ENCODE measurements at places on chromosomes 13 and 19.

DNA sequence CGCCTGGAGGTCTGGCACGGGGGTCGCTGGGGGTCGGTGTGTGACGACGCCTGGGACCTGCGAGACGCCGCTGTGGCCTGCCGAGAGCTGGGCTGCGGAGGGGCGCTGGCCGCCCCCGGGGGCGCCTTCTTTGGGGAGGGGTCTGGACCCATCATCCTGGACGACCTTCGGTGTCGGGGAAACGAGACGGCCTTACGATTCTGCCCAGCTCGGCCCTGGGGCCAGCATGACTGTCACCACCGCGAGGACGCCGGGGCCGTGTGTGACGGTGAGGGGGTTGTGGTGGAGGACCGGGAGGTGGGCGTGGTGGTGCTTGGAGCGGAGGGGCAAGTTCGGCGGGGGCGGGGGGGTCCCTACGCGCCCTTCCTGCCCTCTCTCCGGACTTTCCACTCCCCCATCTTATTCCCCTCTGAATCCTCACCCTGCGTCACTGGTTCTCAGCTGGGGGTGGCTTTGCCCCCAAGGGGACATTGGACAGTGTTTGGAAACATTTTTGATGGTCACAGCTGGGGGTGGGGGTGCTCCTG is 5.5 kb downstream of the SSC5D start:
- DNase-seq, result no peak

DNA sequence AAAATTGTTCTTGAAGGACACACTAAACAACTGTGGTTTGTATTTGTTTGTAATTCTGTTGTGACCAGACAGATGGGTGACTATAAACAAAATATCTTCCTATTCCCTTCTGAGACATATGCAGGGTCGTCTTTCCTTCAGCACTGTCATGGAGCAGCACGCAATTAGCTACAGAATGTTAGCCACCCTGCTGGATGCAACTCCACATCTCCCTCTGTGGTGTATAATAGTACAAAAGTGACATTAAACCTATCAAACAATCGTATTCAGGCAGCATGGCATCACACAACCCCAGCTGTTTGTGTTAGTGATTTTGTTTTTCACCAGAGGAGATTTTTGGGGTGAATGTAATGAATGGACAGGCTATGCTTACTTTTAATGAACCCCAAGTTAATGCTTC is 146.2 kb downstream of the GPC6 start:
- no peak for DNase-seq

GRCh38 chr19:16342002-16342715 is 17.5 kb downstream of the KLF2 start:
- DNase-seq, result no peak

DNA sequence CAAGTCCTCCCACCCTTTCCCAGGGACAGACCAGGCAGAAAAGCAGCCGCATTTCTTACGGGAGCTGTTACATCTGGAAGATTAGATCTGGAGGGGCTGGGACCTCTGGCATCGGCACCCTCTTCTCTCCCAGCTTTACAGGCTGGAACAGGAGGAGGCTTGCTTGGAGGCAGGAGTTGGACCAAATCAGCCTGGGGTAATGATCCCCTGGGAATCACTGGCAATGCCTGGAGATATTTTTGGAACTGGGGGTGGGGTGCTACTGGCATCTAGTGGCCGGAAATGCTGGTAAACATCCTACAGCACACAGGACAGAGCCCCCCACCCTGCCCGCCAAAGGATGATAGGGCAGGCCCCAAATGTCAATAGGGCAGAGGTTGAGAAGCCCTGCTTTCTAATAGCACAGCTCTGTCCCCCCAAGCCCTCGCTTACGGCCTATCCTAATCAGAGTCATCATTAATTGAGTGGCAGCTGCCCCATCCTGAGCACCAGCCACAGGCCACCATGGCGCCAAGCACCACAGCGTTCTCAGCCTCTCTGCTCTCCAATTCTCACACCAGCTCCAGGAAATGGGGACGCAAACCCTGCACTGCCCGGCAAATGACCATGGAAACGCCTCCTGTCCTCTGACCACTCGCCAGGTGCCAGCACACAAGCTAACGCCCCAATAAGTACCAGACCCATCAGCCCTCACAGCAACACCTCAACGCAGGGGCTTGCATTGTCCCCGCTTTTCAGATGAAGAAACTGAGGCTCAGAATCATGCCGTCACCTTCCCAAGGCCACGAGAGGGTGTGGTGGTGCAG is 20.6 kb downstream of the LRRC4B start:
- DNase-seq, result no peak

DNA sequence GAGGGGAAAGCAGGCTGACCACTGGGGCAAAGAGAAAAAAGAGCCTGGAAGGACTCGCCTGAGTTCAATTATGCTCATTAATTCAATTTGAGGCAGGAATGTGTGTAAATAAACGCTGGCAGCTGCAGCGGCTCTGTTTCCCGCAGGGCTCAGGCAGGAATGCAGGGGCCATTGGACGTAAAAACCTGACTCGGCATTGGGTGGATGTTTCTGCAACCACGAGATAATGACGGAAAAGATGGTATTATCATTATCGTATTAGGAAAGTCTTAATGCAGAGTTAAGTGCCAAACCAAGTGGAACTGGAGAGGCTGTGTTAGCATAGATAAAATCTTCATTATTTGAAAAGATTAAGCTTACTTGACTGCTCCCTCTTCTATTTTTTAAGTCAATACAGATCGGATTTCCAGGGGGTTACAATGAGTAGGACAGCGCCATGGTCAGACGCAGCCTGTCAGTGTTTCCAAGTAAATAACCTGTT is 169.8 kb downstream of the SHISA2 start:
- DNase-seq, result no peak

GRCh38 chr19:42363614-42364346 is 26.3 kb downstream of the CNFN start:
- DNase-seq, result no peak

- DNase-seq, result no peak
These were observed 550 bp upstream of the DLL3 start for GRCh38 chr19:39497996-39498797.

GRCh38 chr19:42440357-42441048 is 2.2 kb downstream of the CXCL17 start:
- peak; percentile 51 for DNase-seq

GRCh38 chr13:31814536-31814935 is 75.2 kb downstream of the RXFP2 start:
- no peak for DNase-seq

DNA sequence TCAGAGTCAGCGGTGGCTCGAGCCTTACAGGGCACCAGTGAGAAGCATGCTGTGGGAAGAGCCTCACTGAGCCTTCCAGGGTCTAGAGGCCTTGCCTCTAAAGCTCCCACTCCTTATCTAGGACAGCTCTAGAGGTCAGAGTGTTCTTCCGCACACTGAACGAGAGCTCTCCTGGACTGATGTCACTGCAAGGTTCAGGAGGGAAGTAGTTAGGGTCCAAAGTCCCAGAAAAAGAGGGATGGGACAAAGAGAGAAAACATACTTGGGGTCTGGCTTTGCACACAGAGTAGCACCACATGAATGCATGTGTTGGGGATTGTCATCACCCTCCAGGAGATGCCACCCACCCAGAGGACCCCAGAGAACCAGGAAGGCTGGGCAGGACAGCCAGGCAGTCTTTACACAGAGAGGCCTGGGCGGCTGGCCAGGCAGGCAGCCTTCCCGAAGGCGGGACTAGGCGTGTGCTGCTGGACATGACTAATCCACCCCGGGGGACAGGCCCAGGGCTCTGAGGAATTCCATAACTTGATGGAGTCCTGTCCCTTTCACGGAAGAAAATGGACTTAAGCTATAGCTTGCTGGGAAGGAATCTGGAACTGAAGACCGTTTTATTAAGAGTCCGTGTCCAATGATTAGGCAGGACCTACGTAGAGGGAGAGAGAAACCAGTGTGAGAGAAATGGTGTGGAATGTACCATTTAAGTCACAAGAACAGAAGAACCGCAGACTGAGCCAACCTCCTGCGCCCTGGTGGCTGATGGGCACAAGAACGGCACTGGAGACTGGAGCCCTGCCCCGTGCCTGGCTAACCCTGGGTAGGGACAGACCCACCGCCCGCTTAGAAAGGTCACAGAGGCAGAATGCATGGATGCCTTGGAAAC is 16.6 kb upstream of the EPHX3 start:
- DNase-seq, result no peak

DNA sequence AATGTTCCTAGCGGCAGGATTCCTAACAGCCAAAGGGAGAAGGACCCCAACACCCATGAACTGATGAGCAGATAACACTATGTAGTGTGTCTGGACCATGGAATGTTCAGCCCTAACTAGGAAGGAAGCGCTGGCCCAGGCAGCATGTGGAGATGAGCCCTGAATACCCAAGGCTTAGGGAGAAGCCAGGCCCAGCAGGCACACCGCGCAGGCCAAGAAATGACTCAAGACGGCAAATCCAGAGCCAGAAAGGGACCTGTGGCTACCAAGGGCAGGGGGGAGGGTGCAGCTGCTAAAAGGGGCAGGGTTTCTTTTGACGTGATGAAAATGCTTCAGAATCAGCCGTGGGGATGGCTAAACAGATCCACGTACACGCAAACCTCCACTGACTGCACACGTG is 20.7 kb upstream of the TINCR start:
- DNase-seq, result no peak
